ENCODE measurements at places on chromosomes 1 and 21. TPM values are rescaled to one million over a fixed set of nuclear protein-coding genes. Genes with fewer than 3 reads are reported as not detected.

GRCh38 chr1:21793104-21793503, 10.2 kb upstream of the USP48 start:
- DNase-seq: no peak

DNA sequence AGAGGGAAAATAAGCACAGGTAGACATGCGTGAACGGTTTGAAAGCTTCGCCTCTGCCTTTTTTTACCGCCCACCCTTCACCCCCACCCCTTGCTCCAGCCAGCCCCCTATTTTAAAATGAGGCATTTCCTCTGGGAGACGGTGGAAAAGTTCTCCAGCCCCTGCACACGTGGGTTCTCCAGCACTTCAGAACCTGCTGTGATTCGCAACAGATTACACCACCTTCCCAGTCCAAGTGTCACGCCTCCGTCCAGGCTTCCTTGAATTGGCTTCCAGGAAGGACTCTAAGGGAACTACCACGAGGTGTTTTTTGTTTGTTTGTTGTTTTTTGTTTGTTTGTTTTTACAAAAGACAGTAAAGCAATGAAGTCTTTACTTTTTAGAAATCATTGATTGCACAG, 2.6 kb downstream of the LRRC7 start:
- no peak for DNase-seq

GRCh38 chr21:37670883-37671282, 245.4 kb downstream of the KCNJ6 start:
- no peak for DNase-seq

DNA sequence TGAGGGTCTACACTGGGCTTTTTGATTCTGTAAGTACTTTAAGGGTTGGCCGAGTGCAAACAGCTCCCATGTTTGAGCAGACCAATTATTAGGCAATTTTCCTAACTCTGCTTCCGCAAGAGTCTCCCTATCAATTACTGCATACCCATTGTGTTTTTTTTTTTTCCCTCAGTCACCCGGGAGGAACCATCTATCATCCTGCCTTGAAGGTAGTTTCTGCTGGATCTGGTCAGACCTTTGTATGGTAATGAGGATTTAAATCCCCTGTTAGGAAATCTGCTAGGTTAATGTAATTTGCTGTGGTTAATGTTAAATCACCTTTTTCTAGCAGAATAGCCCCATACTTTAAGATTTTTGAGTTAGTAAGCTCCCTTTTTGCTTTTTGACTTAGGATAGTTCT, 40.8 kb upstream of the WARS2 start:
- no peak for DNase-seq

DNA sequence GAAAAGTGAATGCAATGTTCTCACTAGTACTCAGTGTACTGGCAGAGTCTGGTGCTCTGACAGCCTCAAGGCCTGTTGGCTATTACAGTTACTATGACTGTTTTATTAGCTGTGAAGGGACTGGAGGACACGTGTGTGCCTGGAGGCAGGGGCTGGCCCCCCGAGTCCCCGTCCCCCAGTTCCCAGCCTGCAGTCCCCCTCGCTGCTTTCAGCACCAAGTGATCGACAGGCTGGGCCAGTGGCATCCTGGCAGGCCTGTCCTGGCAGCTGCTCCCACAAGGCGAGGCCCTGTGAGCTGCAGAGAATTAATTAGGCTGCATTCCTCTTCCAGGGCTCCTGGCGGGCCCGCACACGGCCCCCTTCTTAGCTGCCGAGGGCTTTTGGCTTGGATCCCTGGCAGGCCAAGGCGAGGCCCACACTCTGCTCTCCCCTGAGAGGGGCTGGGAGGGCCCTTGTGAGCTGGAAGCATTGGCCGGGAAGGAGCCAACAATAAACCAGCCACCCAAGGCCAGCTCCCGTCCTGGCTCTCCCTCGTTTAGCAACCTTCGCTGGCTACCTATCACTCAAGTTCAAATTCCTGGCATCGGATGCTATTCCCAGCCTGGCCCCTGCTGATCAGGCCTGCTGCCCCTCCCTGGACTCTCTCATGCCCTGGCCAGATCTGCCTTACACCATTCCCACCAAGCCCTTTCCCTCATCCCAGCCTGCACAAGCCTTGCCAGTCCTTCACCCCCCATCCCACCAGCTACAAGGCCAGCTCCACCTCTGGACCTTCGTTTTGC, 9.8 kb downstream of the EDN2 start:
- no peak for DNase-seq

- DNase-seq: peak; percentile 1
These were observed 1809.6 kb downstream of the BRINP3 start for GRCh38 chr1:188668083-188668482.

- DNase-seq: no peak
These were observed 255.1 kb upstream of the CSF3R start for GRCh38 chr1:36737767-36738166.

GRCh38 chr1:102047724-102048123, 51.0 kb upstream of the OLFM3 start:
- no peak for DNase-seq

GRCh38 chr1:221228594-221228993, 349.4 kb downstream of the HLX start:
- DNase-seq: no peak

The CHAF1B gene
- 24.0 TPM for total RNA-seq

The DDR2 gene
- 0.41 TPM for total RNA-seq

Measured in OCI-LY7 (cell line).